ENCODE measurements at places on chromosomes 16 and 17.

DNA sequence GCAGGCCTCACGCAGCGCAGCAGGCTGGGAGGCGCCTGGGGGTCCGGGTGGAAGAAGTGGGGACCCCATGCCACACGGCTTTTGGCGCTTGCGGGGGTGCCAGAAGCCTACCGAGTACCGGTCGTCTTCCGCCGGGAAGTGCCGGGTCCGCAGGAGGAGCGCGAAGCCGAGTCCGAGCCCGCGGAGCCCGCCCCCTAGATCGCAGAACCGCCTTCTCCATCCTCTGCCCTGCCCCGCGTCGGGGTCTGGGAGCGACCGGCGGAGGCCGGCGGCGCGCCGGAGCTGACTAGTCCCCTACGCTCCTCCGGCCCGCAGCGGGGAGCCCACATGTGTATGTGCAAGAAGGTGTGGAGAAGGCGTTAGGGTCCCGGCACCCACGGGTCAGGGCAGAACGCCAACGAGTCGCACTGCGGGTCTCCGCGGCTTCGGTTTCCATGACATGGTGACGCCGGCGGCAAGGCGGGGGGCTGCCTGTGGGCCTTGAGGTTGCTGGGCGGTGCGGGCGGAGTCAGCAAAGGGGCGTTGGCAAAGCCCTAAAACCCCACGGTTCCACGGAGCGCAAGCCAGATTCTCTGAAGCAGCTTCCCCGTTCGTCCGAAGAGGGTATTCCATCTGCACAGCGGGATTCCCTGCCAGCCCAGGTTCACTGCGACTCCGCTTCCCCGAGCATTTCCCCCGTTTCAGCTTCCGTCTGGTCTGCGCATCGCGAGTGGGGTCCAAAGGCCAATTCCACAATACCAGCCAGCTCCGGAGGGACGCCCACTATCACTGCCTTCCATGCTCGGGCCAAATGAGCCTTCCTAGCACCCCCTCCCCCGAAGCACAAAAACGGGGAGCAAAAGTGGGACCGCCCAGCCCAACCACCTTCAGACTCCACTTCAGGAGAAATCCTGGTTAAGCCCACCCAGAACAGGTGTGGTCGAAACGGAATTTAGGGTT, 2.3 kb upstream of the LHX1 start:
- no peak for DNase-seq

GRCh38 chr17:50954641-50955121, 88.5 kb upstream of the TOB1 start:
- no peak for DNase-seq

DNA sequence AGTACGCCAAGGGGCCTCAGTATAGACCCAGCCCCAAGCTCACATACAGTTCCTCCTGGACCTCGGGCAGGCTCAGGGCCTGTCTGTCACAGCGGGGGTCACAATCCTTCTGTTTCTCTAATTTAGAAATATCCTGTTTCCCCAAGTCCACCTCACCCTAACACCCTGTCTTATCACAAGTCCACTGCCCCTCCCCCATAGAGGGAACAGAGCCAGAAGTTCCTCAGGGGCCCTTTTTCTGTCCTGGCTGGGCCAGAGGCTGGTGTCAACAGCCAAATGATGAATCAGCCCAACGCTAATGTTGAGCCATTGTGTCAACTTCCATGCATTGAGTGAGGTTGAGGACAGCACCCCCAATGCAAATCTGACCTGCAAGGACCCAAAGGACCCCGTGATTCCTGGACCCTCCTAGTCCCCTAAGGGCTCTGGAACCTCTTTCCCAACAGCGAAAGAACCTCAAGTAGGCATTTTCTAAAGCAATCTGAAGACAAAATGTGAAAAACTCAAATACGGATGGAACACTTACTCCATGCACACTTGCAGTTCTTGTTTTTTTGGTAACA, 58.6 kb downstream of the PECAM1 start:
- DNase-seq: no peak

DNA sequence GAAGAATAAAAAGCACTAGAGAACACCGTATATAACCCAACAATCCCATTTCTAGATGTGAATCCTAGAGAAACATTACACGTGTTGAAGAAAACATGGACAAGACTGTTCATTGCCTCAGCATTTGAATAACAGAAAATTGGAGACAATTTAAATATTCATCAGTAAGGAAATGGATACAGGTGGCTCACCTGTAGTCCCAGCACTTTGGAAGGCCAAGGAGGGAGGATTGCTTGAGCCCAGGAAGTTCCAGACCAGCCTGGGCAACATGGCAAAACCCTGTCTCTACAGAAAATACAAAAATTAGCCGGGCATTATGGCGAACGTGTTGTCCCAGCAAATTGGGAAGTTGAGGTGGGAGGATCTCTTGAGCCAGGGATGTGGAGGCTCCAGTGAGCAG, 2.7 kb upstream of the ATAD5 start:
- no peak for DNase-seq

DNA sequence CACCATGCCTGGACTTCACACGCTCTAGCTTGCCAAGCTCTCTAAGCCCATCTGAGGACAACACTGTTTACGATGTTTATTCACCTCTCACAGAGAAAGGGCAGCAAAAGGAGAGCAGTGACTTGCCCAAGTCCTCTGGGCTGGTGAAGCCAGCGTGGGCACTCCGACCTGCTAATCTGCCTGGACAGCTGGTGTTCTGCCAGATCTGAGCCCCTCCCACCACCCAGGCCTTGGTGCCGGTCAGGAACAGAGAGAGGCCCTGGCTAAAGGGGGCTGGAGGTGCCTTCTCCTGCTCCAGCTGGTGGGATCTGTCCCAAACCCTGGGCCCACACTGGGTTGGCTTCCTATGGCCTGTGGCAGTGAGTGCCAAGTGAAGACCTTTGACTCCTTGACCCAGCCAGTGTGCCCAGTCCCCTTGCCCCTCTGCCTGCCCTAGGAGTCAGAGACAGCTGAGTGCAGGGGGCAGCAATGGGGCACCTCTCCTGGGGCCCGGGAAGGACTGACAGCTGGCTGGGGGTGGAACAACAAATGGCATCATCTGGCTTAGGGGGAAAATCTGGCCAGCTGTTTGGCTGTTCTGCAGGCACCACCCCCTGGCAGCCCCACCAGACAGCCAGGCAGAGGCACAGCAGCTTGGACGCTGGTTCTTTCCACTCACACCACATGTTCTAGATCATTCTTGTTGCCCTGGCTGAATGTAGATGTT, 1.8 kb upstream of the SLC4A1 start:
- no peak for DNase-seq

- DNase-seq: no peak
Measured at GRCh38 chr17:41505007-41505808, at the start of gene KRT13. TSS of gene KRT13 (minus strand) at chr17:41505612. CDS start at chr17:41505550, 62 bp downstream.

GRCh38 chr17:57984261-57984890, 3.7 kb downstream of the VEZF1 start:
- DNase-seq: no peak

- no peak for DNase-seq
Measured at GRCh38 chr16:71852561-71852960, 6.8 kb downstream of the ATXN1L start.

- DNase-seq: no peak
Measured at GRCh38 chr16:75452464-75453190, 11.9 kb downstream of the TMEM170A start.

- DNase-seq: no peak
Measured at GRCh38 chr17:17125136-17126084, 80.7 kb downstream of the PLD6 start.

- DNase-seq: no peak
Measured at GRCh38 chr16:72609933-72610332, 438.0 kb upstream of the PMFBP1 start.

DNA sequence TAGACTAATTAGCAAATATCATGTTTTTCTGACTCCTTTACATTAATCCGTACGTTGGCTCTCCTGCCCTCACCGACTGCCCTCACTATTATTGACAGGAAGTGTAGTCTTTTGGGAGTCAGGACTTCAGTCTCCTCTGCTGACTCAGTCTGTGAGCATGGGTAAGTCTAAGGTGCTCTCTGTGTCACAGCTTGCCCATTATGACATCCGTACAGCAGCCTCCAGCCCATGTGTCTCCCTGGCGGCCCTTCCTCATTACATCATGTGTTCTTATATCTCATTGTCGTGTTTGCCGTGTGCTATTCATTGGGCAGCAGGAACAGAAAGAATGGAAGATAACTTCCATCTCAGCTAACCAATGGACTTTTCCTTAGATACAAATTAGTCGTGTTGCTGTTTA, 77.5 kb downstream of the MRTFB start:
- no peak for DNase-seq

GRCh38 chr17:17612085-17613022, 20.8 kb upstream of the PEMT start:
- no peak for DNase-seq

- no peak for DNase-seq
Measured at GRCh38 chr17:31745964-31746600, 113.0 kb downstream of the COPRS start.

DNA sequence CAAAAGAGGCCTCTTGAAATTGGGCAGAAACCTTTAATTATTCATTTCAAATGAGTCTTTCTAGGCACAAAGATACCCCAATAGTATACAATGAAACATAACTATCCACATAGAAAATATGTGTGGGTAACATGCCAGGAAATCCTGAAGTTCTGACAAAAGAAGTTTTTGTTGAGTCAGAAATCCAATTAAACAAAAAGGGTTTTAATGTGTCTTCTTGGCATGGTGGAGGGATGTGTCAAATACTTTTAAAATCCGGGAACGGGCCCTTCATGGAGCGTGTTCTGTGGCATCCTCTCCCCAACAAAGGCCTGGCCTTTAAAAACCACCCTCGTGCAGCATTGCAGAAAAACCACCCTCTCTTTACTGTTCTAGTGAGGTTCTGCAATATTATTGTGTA, 14.2 kb downstream of the CDRT4 start:
- DNase-seq: no peak

DNA sequence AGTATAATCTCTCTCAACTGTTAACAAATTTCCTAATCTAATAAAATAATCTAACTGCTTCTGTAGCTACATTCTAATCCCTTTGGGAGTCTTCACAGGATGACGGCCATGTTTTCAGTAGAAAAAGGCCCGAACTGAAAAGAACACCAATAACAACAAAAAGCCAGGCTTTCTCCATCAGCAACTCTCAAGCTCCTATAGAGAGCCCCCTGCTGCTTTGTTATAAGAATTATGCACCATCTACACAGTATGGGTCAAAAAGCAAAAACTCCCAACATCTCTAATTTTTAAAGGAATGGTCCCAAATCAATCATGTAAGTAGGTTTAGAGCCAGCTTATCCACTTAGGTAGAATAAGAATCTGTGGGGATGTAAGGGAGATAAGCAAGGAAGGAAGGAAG, 163.6 kb upstream of the C17orf78 start:
- no peak for DNase-seq

DNA sequence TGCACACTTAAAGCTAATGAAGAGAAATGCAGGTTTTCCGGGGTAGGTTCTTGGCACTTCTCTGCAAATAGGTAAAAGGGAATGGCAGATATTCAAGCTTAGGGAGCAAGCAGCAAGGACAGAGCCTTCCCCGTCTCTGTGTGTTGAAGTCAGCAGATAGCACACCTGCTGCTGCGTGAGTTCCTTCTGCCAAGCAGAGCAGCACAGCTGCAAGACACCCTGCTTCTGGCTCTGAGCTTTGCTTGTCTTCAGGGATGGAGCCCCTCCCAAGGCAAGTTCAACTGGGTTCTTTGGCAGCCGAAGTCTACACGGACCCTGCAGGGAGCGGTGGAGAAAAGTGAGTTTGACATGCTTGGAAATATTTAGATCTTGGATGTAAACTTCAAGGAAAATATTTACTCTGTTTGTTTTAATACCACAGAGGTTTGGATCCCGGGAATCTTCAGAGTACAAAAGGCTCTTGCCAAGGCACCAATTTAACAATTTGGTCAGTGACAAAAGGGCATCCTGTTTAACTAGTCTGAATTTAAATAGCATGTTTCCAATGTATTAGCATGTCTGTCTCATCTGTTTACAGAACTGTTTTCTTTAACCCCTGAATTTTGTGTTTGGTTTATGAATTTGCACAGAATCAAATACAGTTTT, 113.4 kb upstream of the KCNJ16 start:
- no peak for DNase-seq

All from stimulated activated CD4-positive, alpha-beta T cell treated with anti-CD3 and anti-CD28 coated beads, Interleukin-2, amount 100 ng/mL, for 4 hours (primary cell).